Activated naive CD8-positive, alpha-beta T cell treated with anti-CD3 and anti-CD28 coated beads for 36 hours (primary cell): ENCODE measurements at places on chromosomes 6 and 20. TPM values are rescaled to one million over a fixed set of nuclear protein-coding genes. Genes with fewer than 3 reads are reported as not detected.

GRCh38 chr20:3651204-3651962, 11.8 kb downstream of the GFRA4 start:
- no peaks in the 10 kb centered on the region for H3K4me1 ChIP-seq
- H3K36me3 ChIP-seq: peaks cover 11% of the 10 kb centered on the region
- DNase-seq: no peak
- no peaks in the 10 kb centered on the region for H3K27me3 ChIP-seq
- no peak overlapping the region for H3K4me3 ChIP-seq
- H3K27ac ChIP-seq: no peak overlapping the region

DNA sequence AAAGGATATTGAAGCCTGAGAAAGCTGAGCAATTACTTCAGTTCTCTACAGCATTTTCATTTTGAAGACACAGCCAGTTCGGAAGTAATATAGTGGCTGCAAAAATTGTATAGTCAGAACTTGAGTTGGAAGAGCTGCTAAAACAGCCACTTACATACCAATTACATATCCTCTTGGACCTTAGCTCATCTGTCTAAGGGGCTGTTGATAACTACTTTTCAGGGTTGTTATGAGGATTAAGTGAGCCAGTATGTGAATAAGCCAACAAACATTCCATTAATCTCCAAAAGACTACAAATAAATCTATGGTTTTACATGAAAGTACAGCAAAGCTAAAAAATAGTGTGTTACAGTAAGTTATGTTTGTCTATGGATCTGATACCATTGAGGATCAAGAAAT, 59.7 kb downstream of the TMEM200A start:
- no peaks in the 10 kb centered on the region for H3K36me3 ChIP-seq
- no peak overlapping the region for H3K4me3 ChIP-seq
- no peak for DNase-seq
- H3K27ac ChIP-seq: no peak overlapping the region
- H3K4me1 ChIP-seq: no peaks in the 10 kb centered on the region
- no peaks in the 10 kb centered on the region for H3K27me3 ChIP-seq

- H3K27me3 ChIP-seq: no peaks in the 10 kb centered on the region
- H3K36me3 ChIP-seq: peaks cover 47% of the 10 kb centered on the region
- no peak for DNase-seq
- H3K4me3 ChIP-seq: no peak overlapping the region
- peak overlapping the region; percentile 84 for H3K27ac ChIP-seq
Measured at GRCh38 chr20:1377984-1378734, 14.7 kb downstream of the FKBP1A start.

DNA sequence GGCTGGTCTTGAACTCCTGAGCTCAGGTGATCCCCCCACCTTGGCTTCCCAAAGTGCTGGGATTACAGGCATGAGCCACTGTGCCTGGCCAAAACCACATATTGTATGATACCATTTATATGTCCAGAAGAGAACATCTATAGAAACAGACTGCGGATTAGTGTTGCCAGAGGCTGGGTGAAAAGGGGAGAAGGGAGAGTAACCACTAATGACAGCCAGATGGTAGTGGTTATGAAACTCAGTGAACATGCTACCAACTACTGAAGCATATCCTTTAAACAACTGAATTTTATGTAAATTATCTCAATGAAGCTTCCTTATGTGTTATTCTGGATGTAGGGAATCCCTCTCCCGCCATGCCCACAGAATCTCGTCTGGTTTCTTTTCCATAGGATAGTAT, 15.7 kb downstream of the SLC23A2 start:
- H3K4me1 ChIP-seq: peaks cover 41% of the 10 kb centered on the region
- H3K4me3 ChIP-seq: no peak overlapping the region
- no peaks in the 10 kb centered on the region for H3K27me3 ChIP-seq

DNA sequence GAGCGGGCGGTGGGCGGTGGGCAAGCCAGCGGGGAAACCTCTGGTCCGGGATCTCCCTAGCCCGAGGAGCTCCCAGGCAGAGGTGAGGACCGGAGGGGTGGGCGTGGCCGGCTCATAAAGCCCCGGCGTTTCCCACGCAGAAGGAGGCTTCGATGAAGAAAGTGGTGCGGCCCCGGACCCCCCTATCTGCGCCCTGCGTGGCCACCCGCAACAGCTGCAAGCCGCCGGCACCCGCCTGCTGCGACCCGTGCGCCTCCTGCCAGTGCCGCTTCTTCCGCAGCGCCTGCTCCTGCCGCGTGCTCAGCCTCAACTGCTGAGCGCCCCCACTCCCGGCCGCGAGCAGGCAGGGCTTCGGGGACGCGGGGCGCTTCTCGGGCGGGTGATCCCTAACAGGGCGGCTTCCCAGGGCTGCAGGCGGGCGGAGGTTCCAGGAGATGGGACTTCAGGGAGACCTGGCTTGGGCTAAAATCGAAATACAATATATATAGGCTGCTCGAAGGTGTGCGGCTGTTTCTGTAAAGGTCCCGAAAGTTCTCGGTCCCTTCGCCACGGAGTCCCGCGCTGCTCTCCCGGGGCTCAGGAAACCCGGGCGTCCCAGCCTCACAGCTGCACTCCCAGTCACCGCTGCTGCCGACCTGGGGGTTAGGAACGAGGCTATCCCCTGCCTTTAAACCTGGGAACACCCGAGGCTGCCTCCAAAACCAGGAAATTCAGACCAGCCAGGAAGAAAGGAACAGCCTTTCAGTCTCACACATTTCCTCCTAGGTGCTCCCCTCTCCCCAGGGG, 27.8 kb downstream of the ASIP start:
- peak overlapping the region; percentile 22 for H3K4me3 ChIP-seq
- peak; percentile 30 for DNase-seq
- no peak overlapping the region for H3K27ac ChIP-seq
- peaks cover 18% of the 10 kb centered on the region for H3K27me3 ChIP-seq
- peaks cover 3% of the 10 kb centered on the region for H3K4me1 ChIP-seq

- peaks cover 10% of the 10 kb centered on the region for H3K4me1 ChIP-seq
- H3K27ac ChIP-seq: no peak overlapping the region
- H3K27me3 ChIP-seq: no peaks in the 10 kb centered on the region
- H3K36me3 ChIP-seq: peaks cover 3% of the 10 kb centered on the region
- H3K4me3 ChIP-seq: no peak overlapping the region
- DNase-seq: no peak
Measured at GRCh38 chr6:24490948-24491347, 1.6 kb upstream of the GPLD1 start.

GRCh38 chr20:64149809-64150560, 14.3 kb upstream of the MYT1 start:
- H3K27me3 ChIP-seq: peaks cover 8% of the 10 kb centered on the region
- no peaks in the 10 kb centered on the region for H3K36me3 ChIP-seq

GRCh38 chr6:3856576-3856975, 7.4 kb downstream of the FAM50B start:
- no peak overlapping the region for H3K4me3 ChIP-seq
- H3K4me1 ChIP-seq: no peaks in the 10 kb centered on the region
- peaks cover 4% of the 10 kb centered on the region for H3K36me3 ChIP-seq
- H3K27ac ChIP-seq: no peak overlapping the region

GRCh38 chr6:152068622-152069261, 261.3 kb downstream of the ESR1 start:
- no peaks in the 10 kb centered on the region for H3K36me3 ChIP-seq
- no peak overlapping the region for H3K4me3 ChIP-seq
- no peaks in the 10 kb centered on the region for H3K4me1 ChIP-seq
- DNase-seq: no peak
- no peak overlapping the region for H3K27ac ChIP-seq

The ARFGAP1 gene
- 66.6 TPM for total RNA-seq

The GZF1 gene
- 12.1 TPM for total RNA-seq

The MCHR2 gene
- total RNA-seq: not detected

The KIF13A gene
- total RNA-seq: not detected
